ENCODE measurements at places on chromosomes 16 and 17.

DNA sequence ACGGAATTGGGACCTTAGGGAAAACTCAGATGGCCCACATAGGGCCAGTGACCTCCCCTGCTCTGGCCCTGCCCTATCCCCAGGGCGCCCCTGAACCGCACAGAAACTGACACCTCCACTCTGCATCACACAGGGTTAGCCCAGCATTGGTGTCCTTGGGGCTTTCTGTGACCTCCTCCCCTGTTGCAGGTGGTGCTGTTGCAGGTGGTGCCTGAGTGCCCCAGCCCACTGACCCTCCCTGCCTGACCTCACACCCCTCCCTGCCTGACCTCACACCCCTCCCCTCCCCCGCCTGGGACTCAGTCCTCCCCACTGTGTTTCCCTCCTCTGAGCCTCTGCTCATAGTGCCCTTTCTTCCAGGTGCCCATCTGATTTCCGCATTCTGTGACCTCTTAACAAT, 21.4 kb downstream of the TNFRSF13B start:
- DNase-seq: no peak

DNA sequence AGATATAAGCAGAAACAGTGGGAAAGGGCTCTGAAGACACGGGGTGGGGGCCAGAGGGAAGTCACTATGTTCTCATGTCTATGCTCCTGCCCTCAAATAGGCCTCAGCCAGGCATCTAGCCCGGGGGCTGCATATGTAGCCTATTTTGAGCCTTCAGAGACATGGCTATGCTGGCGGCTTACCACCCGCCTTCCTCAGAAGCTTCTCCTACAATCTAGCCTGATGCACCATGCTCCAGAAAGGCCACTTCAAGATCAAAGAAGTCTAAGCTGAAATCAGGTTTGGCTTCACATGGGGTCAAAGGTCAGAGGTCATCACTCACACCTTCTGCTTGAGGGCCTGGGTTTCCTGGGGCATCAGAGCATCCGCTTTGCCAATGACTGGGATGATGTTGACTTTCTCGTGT, 1.6 kb downstream of the SEPTIN1 start:
- DNase-seq: no peak

DNA sequence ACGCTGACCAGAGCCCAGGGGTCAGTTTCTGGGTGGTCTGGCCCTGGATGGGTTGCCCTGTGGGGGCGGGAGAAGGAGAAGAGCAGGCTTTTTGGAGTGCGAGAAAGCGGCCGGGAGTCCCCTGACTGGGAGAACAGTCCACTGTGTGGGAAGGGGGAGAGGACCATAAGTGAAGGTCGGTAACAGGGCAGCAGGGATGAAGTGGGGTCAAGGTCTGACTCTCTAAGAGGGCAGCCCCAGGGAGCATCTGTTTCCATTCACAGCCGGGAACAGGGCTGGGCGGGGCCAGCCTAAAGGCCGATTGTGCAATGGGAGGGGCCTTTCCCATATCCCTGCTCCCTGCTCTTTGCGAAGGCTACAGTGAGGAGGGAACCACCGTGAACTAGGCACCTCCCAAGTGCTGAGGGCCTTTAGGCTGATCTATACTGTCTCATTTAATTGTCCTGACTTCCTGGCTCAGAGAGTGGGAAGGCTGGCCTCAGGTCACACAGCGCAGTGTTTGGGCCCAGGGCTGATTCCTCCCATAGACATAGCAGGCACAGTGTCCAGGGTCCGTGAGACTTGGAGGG, 10.4 kb upstream of the WFDC1 start:
- DNase-seq: peak; percentile 36

DNA sequence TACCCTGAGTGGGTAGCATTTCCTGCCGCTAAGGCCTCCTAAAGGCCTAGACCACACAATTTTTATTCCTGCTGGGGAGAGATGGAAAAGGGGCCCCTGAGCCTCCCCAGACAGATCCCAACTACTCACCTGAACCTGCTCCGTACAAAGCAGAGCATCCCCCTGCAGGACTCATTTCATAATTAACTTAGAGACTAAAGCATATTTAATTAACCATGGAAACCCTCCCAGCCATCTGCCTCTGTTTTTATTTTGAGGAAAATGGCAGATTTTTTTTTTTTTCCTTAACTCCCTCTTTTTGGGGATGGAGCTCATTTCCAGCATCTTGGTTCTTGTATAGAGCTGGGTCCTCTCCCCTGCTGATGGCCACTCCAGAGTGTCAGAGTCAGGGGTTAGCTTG, 96.5 kb upstream of the CRHR1 start:
- no peak for DNase-seq

- DNase-seq: peak; percentile 74
Measured at GRCh38 chr17:16873174-16874035, 98.5 kb downstream of the TNFRSF13B start.

DNA sequence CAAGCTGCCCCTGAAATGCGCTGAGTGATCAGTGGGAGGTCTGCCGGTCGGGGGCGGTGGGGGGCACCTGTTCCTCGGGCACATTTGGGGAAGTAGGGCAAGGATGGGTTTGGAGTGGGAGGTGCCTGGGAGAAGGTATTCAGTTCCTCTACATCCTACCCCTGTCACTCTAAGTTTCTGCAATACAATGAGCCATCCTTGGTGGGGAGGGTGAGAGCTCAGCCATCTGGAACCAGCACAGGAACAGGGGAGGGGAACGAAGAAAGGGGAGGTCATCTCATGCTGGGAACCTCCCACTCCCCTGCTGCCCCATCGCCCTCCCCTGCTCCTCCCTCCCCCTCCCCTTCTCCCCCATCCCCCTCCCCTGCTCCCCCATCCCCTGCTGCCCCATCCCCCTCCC, 4.2 kb downstream of the DPH1 start:
- no peak for DNase-seq

- DNase-seq: no peak
Measured at GRCh38 chr17:63523253-63523855, at the start of gene KCNH6. Gene KCNH6, plus strand, starts transcription at chr17:63523358. Its CDS starts 56 bp downstream, at chr17:63523414.

DNA sequence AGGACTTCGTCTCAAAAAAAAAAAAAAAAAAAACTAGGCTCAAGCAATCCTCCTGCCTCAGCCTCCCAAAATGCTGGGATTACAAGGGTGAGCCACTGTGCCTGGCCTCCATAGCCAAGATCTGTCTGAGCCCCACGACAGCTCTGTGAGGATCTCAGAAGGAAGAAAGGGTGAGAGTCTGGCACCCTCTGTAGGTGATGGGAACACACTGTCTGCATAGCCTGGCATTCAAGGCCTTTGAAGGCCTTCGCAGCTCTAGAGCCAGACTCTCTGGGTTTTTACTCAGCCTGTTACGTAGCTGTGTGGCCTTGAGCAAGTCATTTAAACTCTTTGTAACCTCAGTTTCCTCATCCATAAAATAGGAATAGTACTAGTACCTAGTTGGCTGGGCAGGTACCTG, 6.3 kb upstream of the XPO6 start:
- no peak for DNase-seq

- DNase-seq: no peak
Measured at GRCh38 chr16:86756882-86757703, 178.7 kb downstream of the FOXL1 start.

DNA sequence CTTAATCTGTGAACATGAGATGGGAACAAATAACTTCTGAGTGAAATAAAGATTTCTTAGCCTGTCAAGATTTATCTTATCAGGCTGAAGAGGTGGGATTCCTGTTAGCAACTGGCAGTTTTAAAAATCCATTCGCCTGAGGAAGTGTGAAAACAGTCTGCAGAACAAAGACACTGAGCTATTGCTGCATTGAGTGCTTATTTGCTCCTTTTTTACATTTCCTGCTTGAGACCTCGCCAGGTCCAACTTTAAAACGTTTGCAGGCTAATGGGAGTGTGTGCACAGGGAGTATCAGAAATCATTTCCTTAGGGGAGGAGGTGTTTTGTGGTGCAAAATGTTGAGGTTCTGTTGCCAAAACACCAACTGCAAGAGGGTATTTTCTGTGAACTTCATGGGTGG, 957.8 kb upstream of the RBFOX1 start:
- DNase-seq: no peak

GRCh38 chr17:82376042-82376730, 4.6 kb downstream of the UTS2R start:
- peak; percentile 19 for DNase-seq

DNA sequence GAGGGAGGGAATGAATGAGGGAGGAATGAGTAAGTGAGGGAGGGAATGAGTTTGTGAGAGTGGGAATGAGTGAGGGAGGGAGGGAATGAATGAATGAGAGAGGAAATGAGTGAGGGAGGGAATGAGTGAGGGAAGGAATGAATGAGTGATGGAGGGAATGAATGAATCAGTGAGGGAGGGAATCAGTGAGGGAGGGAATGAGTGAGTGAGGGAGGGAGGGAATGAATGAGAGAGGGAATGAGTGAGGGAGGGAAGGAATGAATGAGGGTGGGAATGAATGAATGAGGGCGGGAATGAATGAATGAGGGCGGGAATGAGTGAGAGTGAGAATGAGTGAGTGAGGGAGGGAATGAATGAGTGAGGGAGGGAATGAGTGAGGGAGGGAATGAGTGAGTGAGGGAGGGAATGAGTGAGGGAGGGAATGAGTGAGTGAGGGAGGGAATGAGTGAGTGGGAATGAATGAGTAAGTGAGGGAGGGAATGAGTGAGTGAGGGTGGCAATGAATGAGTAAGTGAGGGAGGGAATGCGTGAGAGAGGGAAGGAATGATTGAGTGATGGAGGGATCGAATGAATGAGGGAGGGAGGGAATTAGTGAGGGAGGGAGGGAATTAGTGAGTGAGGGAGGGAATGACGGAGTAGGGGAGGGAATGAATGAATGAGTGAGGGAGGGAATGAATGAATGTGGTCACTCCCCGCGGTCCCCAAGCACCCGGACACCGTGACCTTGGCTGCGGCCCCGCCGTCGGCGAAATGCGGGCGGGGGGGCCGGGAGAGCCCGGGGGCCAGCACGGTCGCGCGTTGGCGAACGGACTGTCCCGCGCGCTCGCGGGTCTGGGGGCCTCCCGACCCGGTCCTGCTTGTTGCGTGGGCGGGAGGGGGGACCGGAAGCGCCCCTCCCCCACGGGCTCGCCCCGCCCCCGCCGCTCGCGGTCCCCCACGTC, 1.1 kb upstream of the UBE2I start:
- DNase-seq: no peak

DNA sequence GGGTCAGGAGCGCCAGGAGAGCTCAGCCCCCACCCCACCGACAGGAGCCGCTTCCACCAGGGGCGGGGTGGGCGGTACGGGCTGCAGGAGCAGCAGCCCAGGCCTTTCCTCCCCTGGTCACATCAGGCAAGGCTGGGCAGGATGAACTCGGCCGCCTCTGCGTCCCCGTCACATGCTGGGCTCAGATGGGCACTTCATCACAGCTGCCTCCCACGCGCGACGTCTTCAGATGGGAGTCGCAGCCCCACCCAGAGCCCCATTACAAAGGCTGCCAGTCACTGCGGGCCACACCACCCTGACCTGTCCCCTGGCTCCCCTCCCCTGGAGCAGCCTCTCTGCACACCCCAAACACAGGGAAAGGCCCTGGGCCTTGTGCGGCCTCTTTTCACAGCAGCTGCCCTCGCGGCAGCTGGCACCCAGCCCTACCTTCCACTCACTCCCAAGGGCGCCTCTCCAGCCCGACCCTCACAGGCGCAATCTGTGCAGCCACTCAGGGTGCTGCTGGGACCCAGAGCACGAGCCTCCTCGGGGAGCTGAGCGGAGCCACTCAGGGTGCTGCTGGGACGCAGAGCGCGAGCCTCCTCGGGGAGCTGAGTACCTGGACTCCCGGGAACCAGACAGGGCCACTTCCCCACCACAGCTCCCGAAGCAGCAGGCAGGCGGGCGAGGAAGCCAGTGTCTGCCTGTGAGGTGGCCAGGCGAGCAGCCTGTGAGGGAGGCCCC, 4.7 kb downstream of the ZNF598 start:
- DNase-seq: peak; percentile 47

DNA sequence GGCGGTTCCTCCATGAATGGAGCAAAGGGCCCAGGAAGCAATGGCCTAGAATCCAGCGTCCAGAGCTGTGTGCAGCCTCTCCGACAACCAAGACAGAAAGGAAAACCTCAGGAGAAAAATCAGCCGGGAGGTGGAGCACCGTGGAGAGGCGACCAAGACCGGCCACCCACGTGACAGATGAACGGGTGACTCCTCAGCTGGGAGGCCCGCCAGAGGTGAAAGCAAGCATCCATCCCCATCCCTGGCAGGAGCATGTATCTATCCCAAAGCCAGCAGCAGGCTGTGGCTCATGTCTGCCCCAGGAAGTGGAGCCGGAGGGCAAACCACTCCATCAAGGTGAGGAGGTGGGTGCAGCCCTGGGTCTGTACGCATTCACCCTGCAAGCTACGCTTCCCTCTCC, 52.1 kb downstream of the FOXL1 start:
- DNase-seq: no peak

- DNase-seq: no peak
Measured at GRCh38 chr17:17060001-17060922, 18.0 kb downstream of the MPRIP start.

DNA sequence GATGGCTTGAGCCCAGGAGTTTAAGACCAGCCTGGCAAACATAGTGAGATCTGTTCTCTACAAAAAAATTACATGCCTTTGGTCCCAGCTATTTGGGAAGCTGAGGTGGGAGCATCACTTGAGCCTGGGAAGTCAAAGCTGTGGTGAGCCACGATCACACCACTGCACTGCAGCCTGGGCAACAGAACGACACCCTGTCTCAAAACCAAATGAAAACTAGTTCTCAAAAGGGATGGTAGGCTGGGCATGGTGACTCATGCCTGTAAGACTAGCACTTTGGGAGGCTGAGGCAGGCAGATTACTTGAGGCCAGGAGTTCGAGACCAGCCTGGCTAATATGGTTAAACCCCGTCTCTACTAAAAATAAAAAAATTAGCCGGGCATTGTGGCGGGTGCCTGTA, 31.1 kb downstream of the PPM1D start:
- no peak for DNase-seq
